ENCODE measurements at places on chromosomes 3 and 15. TPM values are rescaled to one million over a fixed set of nuclear protein-coding genes. Genes with fewer than 3 reads are reported as not detected.

The TERC gene
- polyA plus RNA-seq = not detected

DNA sequence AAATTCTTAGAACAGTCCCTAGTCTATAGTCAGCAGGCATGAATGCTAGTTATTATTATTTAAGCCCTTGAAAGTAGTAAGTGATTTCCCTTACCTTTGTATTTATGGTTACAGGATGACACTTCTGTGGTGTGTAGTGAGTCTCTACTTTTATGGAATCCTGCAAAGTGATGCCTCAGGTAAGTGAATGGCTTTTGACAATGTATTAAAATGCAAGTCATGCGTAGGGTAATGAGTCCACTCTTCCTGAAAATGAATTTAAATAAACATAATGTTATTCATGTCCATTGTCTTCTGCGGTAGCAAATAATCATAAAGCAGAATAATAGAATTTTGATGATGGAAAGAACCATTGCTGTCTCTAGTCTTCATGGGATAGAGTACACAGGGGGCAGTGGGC lies 50.3 kb downstream of the IL1RAP start:
- no peak for DNase-seq

- no peak for DNase-seq
These were observed 19.9 kb downstream of the ACKR2 start for GRCh38 chr3:42829083-42829627.

DNA sequence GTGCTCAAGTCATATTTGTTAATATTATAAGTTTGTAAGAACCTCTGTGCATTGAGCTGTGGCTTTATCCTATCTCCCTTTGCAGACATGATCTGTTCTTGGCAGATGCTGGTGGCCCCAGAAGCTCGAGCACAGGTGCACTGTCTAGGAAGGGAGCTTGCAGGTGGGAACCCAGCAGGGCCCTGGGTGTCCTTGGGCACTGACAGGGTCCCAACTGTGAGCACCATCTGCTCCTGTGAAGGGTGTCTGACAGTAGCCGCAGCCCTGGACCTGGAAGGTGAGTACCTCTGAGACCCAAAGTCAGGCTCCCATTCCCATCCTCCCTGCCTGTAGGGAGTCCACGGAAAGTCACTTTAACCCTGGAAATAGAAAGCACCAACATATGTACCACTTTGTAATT lies 2.4 kb upstream of the REC114 start:
- DNase-seq = no peak

The FGF7 gene
- not detected for polyA plus RNA-seq

DNA sequence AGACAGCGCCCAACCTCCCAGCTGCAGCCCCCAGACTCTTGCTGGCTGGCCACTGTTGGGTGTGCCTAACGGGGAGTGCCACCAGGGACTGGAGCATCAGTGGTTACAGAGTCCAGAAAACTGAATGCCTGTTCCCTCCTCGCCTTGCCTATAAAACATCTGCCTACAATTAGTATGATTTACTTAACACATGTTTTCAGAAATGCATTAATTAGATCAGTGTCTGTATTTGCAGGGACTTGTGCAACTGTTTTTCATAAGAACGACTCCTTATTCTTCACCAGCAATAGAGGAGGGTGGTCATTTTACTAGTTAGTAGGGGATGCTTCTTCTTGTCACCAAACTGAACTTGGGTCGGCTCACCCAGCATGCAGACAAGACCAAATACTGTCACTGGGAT lies 248.7 kb downstream of the GABRG3 start:
- DNase-seq = no peak

GRCh38 chr15:88393719-88394519 lies 73.3 kb downstream of the MRPL46 start:
- no peak for DNase-seq

The LRTM1 gene
- polyA plus RNA-seq = not detected

DNA sequence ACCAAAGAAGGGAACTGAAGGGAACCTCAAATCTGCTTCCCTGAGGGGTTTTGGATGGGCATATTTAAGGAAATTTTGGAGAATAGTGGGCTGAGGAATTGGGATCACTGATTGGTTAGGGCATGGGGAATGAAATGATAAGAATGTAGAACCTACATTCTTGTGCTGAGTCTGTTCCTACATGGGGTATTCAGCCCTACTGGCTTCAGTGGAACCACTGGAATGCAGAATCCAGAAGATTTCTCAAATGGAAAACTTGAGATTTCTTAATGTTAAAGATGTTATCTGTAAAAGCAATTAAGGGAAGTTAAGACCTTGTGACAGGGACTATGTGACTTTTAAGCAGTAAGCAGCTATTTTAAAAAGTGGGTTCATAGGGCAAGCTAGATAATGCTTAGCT lies 1062.4 kb downstream of the AGBL1 start:
- DNase-seq = no peak

- no peak for DNase-seq
These were observed 103.0 kb downstream of the RPL22L1 start for GRCh38 chr3:170766823-170767575.

The CD86 gene
- 1.3 TPM for polyA plus RNA-seq

GRCh38 chr3:169280010-169280585 lies 383.4 kb downstream of the MECOM start:
- DNase-seq = no peak

- DNase-seq = peak; percentile 61
These were observed 14.1 kb upstream of the CXCR6 start for GRCh38 chr3:45929042-45929679.

DNA sequence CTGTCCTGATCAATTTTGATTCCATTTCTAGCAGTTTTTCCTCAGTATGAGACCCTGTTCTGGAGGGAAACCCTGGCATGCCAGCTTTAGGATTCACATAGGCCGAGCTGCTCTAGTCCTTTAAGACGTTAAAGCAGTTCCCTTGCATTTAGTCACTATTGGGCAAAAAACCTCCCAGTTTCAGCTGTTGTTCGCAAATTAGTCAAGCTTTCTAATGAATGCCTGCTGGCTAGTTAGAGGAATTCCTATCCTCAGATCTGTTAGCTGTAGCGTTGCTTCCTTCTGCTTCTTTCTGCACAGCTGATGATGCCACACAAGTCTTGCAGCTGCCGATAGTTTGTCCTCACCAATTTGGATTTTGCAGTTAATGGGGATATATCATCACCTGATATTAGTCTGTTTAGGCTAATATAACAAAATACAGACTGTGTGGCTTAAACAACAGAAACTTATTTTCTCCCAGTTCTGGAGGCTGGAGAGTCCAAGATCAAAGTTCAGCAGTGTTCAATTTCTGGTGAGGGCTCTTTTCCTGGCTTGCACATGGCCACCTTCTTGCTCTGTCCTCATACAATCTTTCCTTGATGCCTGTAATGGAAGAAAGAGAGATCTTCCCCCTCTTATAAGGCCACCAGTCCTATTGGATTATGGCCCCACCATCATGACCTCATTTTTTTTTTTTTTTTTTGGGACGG lies 7.5 kb upstream of the UBL7 start:
- no peak for DNase-seq

GRCh38 chr15:59436774-59437141 lies 1.2 kb upstream of the FAM81A start:
- no peak for DNase-seq

GRCh38 chr15:31269816-31270575 lies 56.6 kb upstream of the KLF13 start:
- DNase-seq = no peak

GRCh38 chr3:183178833-183179549 lies 16.5 kb upstream of the LAMP3 start:
- peak; percentile 36 for DNase-seq

DNA sequence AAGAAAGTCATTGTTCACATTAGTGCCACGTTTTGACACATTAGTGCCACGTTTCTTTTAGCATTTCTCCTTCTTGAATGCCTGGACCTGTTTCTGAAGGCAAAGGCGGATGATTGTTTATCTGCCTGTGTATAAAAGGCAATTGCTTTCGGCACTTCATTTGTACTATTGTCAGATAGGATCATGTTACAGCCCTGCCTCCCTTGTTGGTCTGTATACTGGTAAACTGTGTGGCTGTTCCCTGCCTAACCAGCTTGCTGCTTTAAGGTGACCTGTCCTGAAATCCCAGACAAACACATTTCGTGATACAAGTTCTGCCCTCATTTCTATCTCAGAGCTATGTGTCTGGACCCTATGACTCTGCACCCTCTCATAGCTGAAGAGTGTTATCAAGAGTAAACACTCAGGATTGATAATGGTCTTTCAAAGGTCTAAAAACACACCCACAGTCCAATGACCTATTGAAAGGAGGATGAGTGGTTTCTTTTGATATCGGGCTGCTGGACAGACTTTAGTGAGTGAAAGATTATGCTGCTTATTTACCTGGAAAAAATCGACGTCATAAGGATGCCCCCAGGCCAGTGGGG lies 276.3 kb upstream of the MCTP2 start:
- DNase-seq = no peak

DNA sequence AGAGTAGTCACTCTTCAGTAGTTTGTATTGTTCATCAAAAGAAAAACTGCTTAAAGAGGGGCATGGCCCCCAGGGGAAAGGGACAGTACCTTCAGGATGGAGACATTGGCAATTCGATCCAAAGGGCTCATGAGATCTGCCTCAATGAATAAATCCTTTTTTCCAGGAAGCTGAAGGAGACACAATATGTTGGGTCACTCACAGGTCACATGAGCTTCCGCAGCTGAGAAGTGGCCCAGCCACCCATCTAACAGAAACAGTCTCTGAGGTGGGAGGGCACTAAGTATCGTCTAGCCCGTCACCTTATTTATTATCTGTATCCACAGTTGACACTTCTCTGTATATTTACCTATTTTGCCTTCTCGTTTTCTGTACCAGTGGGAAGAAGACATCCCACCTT lies 4.7 kb downstream of the VPS33B start:
- no peak for DNase-seq

DNA sequence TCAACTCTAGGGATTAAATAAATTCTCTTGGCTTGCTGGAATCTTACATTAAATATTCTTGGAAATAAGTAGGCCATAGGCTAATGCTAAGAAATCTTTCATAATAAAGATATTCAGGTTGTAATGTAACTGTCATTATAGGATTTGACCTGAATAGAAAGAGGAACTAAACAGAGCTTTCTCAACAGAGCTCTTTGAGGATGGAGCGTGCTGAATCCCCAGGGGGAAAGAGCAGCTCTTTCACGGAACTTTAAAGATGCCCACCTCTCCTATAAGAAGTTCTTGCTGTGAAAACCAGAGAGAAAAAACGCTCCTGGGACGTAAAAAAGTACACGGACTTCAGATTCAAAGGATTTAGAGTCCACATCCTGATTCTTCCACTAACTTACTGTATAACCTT lies 77.9 kb downstream of the NTRK3 start:
- DNase-seq = no peak

The FOXL2NB gene
- polyA plus RNA-seq = not detected

DNA sequence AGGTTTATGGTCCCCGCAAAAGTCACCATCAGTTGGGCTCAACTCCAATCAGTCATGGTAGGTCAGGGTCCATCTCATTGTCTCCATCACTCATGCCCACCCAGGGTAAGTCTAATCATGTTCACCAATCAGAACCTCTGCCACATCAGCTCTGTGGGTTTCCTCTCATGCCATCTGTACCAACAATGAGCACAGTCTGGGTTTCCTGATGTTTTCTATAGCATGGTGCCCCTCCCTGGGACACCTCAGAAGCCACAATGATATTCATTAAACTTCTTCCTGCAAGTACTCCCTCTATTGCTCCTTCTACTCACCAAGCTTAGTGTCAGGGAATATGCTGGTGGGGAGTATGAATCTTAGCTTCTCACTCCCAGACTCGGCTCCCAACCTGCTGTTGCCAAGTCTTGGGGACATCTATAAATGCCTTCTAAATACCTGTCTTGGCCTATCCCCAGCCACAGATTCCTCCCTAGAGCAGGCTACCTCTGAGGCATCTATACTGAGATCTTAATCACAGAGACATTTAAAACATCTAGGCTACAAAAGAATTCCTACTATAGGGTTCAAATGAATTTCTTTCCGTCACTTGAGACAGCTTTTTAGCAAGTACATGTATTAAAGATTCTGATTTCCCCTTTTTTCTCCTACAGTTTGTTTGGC lies 5.0 kb upstream of the CCR2 start:
- no peak for DNase-seq

The CLEC3B gene
- polyA plus RNA-seq = not detected

DNA sequence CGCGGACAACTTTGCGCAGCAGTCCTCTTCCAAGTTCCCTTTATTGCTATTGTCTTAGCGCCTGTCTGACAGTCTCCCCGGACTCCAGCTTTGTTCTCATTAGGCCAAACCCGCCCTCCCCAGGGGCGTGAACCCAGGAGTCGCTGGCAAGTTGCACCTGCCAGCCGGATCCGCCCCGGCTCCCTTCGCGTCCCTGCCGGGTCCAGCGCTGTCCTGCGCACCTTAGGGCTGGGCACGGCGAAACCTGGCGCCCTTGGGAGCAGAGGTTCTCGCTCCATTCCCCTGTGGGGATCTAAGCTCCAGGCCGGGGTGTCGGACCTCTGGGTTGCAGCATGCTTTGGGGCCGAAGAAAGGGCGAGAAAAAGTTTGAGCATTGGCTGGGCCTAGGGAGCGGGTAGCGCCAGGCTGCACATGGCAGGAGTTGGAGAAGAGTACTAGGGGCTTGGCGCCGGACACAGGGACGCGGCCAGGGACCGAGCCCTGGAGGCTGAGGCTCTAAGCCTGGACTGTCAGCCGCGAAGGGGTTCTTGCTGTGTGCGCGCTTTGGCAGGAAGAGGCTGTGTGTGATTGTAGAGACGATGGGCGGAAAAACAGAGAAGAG lies 335.1 kb upstream of the THRB start:
- DNase-seq = no peak

DNA sequence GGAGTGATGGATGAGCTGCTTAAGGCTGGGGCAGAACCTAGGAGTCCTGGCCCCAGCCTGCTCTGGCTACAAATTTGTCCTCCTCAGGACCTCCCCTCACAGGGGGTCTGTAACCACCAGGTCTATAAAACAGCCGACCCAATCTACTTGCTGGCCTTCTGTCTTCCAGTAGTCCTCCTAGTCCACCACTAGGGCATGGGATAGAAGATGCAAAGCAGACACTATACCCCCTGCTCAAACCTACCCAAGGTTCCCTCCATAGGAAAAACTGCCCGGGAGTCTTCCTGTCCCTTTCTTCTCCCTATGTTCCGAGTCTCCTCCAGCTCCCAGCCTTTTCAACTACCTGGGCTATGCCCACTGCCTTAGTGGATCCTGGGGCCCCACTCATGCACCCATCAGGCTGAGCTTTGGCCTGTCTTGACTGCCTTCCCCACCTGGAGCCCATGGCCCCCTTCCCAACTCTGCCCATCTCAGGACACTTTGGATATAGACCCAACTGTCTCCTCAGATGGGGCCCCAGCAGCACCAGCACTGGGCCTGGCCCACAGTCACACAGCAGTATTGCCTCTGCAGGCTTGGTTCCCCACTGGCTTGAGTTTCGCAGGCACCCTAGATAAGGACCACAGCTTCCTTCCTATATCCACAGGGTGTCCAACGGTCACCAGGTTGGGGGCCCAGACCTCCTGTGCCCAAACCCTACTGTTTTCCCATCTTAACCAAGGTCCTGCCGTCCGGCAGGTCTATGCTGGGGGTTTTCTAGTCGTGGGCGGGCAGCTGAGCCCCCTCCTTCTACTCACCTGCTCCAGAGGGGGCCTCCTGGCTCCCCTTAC lies 1.1 kb downstream of the HYAL3 start:
- DNase-seq = no peak

DNA sequence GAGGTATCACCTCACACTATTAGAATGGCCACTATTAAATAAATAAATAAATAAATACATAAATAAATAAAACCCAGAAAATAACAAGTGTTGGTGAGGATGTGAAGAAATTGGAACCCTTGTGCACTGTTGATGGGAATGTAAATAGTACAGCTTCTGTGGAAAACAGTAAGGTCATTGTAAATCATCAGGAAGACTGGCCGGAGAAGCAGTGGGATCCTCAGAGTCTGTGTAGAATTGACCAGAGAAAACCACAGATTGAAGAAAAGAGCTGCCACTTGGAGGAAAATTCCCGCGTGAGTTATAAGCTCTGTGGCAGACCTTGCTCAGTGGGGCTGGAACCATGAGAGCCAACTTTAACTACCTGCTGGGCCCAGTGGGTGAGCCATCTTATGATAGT lies 92.0 kb downstream of the RAD18 start:
- DNase-seq = no peak

The UBAP1L gene
- not detected for polyA plus RNA-seq
